ENCODE measurements at places on chromosomes 2 and 18.

DNA sequence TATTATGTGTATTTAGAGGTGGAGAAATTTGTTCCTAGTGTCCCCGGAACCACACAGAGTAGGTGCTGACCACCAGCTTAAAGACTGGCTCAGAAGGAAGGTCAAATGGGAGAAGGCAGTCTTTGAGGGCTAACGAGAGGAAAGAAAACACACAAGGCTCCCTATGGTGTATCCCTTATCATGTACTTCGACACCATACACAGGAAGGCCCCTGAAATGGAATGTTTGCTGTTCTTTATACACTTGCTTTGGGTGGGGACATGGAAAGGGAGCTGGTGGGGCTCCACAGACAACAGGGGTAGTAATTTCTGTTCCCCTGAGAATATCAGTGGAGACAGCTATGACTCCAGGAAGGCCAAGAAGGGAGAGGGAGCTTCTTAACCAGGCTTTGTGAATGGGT lies 6.0 kb downstream of the EPAS1 start:
- no peak for DNase-seq

- no peak for DNase-seq
Observed at GRCh38 chr2:11515490-11515981, 18.3 kb upstream of the GREB1 start.

- DNase-seq: no peak
Observed at GRCh38 chr18:79961527-79962291, 2.7 kb upstream of the HSBP1L1 start.

- DNase-seq: no peak
Observed at GRCh38 chr18:5457462-5457957, 86.3 kb downstream of the EPB41L3 start.

GRCh38 chr2:201953396-201953795 lies 80.3 kb upstream of the FZD7 start:
- no peak for DNase-seq

GRCh38 chr2:222938327-222938726 lies 77.5 kb downstream of the ACSL3 start:
- no peak for DNase-seq

- no peak for DNase-seq
Observed at GRCh38 chr2:223815884-223816570, 21.4 kb downstream of the AP1S3 start.

- DNase-seq: no peak
Observed at GRCh38 chr2:120432976-120433815, 87.3 kb downstream of the INHBB start.

- DNase-seq: no peak
Observed at GRCh38 chr2:103010751-103011150, 248.9 kb downstream of the TMEM182 start.

GRCh38 chr2:202425036-202425435 lies 48.9 kb downstream of the BMPR2 start:
- DNase-seq: no peak

DNA sequence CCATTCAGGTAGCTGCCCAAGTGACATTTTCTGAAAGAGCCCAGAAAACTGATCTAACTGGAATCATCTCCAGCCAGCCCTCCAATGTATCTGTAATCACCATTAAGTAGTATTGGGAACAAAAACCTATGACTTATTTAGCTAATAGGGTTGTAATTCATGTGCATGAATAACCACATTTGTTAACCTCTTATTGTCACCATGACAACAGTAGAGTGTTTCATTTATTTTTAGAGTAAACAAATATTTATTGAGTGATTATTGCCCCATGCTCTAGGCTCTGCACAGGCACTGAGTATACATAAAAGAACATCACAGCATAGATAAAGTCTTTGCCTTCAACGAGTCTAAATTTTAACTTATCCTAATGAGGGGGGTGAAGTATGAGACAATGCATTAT lies 265.4 kb upstream of the UBE2E3 start:
- DNase-seq: no peak

- DNase-seq: no peak
Observed at GRCh38 chr2:234666911-234667310, 170.0 kb upstream of the ARL4C start.

GRCh38 chr2:17912266-17912691 lies 33.8 kb downstream of the KCNS3 start:
- DNase-seq: no peak

- DNase-seq: no peak
Observed at GRCh38 chr2:235358981-235359471, 134.8 kb upstream of the AGAP1 start.

DNA sequence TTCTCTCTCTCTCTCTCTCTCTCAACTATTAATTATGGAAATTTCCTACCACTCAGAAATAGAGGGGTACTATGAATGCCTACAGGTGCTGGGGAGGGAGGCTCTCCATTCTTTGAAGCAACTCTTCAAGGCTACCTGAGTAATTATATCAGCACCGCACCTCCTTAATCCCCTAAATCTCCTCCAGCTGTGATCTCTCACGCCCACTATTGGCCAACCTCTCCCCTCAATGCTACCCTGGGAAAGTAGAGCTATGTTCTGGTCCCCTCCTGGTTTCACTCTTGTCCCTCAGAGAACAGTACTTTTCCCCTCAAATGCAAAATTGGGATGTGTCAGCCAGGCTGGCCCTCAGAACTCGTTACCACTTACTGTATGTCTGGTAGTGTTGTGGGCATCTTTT lies 1.6 kb downstream of the MOCOS start:
- DNase-seq: no peak

Data from activated T-cell treated with anti-CD3 and anti-CD28 coated beads for 24 hours (primary cell).